ENCODE measurements at places on chromosomes 11 and 22.
A peak's percentile ranks its signal among the peaks of the same experiment; 100 is the strongest.

- no peak for DNase-seq
Measured at GRCh38 chr11:134532131-134532920, 120.3 kb upstream of the B3GAT1 start.

- no peak for DNase-seq
Measured at GRCh38 chr11:132312161-132312560, 941.7 kb downstream of the NTM start.

- DNase-seq, result no peak
Measured at GRCh38 chr11:123641495-123641840, 13.0 kb downstream of the SCN3B start.

DNA sequence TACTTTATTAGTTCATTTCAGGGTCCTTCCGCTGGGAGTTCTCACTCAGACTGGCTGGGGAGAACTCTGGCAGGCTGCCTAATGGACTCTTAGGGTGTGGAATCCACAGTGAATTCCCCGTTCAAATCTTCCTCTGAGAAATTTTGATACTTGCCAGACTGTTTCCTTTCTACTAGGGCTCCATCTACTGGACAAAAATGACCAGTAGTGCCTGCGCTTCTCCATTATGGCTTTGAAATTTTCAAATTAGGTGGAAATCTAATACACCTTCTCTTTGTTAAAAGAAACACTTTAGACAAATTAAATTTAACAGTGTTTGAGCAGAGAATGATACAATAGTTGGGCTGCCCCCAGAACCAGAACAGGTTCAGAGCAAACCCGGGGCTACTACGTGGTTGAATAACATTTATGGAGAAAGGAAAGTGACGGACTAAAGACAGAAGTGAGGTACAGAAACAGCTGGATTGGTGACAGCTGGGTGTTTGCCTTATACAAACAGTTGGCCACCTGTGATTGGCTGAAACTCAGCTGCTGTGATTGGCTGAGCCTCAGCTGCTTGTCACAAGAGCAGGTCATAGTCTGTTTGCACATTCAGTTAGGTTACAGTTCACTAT lies 52.9 kb upstream of the FDX1 start:
- no peak for DNase-seq

GRCh38 chr11:79258576-79258975 lies 182.3 kb downstream of the TENM4 start:
- DNase-seq, result no peak

- no peak for DNase-seq
Measured at GRCh38 chr11:24198481-24198880, 298.4 kb upstream of the LUZP2 start.

- DNase-seq, result no peak
Measured at GRCh38 chr22:44404341-44405020, 91.7 kb upstream of the SHISAL1 start.

DNA sequence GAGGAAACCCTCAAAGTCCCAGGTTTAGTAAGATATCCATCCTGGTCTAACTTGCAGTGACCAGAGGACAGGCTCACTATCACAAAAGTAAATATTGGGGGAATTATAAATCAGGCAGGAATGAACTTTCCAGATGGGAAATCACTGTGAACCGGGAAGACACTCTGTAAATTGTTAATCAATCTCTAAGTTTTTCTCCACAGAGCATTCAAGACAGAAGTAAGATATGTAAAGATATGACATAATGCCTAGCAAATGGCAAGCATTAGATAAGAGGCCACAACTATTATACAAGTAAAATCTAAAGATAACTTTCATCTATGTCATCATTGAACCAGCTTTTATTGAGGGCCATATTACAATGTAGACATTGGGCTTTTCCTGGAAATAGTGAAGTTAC lies 35.3 kb upstream of the LRRC4C start:
- DNase-seq, result no peak

- DNase-seq, result no peak
Measured at GRCh38 chr11:2458321-2458720, 13.5 kb downstream of the KCNQ1 start.

GRCh38 chr11:75219869-75220268 lies 20.7 kb upstream of the TPBGL start:
- DNase-seq, result no peak

GRCh38 chr11:1152316-1153104 lies 5.2 kb upstream of the MUC5AC start:
- no peak for DNase-seq

DNA sequence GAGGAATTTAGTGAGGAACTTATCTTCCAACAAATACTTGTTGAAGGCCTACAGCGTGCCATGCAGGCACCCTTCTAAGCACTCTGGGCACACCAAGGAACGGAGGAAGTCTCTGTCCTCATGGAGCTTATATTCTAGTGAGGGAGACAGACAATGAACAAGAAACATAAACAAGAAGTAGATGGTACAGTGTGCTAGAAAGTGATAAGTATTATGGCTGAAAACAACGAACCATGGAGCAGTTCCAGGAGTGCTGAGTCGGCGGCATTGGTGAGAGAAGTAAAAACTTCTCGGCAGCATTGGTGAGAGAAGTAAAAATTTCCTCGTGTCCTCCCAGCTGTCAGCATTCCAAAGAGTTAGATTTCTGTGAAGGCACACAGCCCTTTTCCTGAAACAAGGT lies 53.2 kb downstream of the FAM76B start:
- DNase-seq, result no peak

DNA sequence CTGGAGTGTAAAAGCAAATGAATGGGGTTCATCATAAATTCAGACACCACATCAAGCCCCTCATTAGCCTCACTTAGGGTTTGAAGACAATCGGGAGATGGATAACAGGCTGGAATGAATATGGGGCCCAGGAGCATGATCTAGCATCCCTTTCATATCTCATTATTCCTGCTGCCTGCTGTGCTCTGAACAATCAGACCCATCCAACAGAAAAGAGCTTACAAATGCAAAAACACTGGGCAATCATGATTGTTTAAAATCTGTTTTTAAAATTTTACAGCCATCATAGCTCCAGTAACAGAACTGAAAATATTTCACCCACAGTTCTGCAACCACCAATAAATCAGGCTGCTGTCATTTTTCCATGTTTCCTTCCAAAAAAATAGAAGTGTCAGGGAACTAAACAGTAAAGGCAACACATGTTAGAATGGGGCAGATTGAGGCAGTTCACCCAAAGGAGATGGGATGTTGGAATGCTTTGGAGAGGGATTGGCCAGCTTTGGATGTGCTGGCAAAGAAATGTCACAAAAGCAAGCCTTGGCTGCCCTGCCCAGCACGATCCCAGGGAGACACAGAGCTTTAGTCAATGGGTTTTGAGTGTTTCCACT lies 47.8 kb upstream of the BMAL1 start:
- DNase-seq, result no peak

GRCh38 chr22:35523167-35523947 lies 17.3 kb upstream of the RASD2 start:
- no peak for DNase-seq

- DNase-seq, result no peak
Measured at GRCh38 chr11:101508370-101508769, 75.4 kb downstream of the TRPC6 start.

DNA sequence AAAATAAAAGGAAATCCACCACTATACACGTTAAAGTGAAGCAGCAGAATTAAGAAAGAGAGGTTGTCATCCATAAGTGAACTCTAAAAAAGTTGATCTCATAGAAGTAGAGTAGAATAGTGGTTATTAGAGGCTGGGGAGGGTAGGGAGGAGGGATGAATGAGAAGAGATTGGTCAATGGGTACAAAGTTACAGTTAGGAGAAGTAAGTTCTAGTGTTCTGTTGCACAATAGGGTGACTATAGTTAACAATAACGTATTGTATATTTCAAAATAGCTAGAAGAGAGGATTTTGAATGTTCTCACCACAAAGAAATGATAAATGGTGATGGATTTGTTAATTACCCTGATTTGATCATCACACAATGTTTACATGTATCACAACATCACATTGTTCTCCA lies 72.0 kb downstream of the CD82 start:
- no peak for DNase-seq

DNA sequence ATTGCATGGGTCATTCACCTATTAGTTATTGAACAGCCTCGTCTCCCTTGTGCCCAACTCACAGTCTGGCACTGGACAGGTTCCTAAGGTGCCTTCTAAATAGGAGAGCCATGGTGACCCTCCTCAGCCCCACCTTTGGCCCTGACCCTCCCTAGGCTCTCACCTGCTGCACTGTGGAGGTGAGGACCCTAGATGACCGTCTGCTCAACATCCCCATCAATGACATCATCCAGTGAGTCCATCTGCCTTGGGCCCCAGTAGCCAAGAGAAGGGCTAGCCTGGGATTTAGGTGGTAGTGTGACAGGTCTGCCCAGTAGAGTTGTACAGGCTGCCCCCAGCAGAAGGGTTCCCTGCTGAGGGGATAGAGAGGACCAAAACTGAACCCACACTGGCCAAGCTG lies 13.6 kb downstream of the UCP2 start:
- no peak for DNase-seq

- DNase-seq, result peak; percentile 31
Measured at GRCh38 chr22:24230911-24231656, 13.8 kb downstream of the GGT5 start.

- no peak for DNase-seq
Measured at GRCh38 chr11:2591805-2592204, 108.0 kb downstream of the KCNQ1OT1 start.

GRCh38 chr11:69919659-69920344 lies 100.6 kb upstream of the FGF3 start:
- DNase-seq, result no peak

GRCh38 chr11:12800871-12801270 lies 126.7 kb downstream of the TEAD1 start:
- no peak for DNase-seq

- DNase-seq, result no peak
Measured at GRCh38 chr11:37105427-37105826, 507.4 kb upstream of the RAG2 start.

GRCh38 chr11:78231962-78232501 lies 43.3 kb downstream of the USP35 start:
- no peak for DNase-seq

- DNase-seq, result no peak
Measured at GRCh38 chr11:119861160-119861559, 132.2 kb upstream of the NECTIN1 start.

DNA sequence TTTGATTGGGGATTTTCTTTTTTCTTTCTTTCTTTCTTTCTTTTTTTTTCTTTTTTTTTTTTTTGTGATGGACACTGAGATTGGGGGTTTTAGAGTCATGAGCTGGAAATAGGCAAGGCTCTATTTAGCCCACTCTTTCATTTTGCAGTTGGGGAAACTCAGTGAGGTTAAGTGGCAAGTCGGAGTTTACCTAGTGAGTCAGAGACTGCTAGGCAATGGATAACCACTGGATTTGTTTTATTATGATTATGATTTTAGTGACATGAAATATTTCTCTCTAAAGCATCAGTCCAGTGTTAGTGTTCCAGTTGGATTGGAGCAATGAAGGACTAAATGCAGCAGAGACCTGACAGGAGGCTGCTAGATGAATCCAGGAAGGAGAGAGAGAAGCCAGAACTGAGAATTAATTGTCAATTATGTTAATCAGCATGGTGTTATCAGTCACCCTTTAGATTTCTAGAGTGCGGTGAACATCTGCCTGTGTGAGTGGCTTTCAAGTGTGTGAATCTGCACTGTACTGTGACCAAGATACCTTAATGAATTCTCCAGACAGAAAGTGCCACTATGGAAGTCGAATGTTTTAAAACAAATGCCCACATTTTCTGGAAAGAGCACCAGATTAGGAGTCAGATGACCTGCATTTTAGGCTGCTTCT lies 10.9 kb downstream of the BMAL1 start:
- DNase-seq, result no peak

DNA sequence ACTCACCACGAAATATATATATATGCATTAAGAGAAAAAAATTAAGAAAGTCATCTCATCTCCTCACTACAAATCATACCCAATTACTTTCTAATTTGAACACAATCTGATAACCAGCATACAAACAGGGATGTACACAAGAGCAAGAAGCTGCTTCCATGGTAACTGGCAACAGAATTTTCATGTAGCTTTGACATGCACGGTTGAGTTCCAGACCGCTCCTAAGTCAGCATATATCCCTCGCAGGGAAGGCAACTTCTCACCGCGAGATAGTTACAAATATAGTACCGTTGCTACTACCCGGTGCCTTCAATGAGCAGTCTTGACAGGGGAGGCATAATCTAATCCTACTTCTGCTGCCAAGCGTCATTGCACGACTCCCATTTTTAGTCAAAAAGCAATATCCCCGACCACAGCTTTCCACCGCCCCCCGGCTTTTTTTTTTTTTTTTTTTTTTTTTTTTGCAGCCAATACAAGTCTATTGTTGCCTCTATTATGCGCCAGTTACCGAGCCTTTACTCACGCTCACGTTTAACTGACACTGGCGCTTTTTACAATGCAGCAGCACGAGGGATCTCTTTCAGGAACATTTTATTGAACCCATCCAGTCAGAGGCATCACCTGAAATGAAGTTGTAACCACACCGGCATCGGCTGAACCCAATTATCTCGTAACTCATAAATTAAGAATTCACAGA lies 2.2 kb downstream of the CADM1 start:
- no peak for DNase-seq

DNA sequence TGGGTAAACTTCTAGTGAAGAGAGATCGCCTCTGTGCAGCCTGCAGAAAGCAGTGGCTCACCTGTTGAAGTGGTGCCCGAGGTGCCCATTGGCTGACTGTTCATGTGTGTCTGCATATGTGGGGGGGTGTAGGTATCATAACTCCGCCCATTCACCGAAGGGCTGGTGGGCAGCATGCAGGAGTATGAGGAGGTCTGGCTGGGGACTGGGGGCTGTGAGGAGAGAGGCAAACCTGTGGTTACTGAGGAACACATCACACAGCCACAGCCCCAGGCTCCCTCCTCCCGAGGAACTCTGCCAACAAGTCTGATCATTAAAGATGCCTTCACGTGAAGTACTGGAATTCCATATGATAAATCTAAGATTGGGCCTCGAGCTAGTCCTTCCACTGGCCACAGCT lies 20.5 kb downstream of the PAX6 start:
- no peak for DNase-seq

DNA sequence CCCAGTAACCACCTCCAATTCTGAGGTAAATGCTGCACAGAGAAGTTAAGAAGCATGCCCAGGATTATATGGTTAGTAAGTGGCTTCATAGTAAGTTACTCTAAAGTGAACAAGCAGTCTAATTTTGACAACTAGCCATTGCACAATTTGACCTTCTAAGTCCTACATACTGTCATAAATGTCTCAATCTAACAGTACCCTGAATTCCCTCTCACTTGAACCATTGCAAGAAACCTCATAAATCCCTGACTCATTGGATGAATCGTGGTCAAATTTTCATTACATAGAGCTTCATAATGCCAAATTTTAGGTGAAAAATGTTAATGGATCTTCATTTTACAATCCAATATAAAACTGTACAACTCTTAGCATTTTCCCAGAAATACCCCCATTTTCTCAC lies 217.3 kb upstream of the GRIA4 start:
- DNase-seq, result no peak

- no peak for DNase-seq
Measured at GRCh38 chr22:35985371-35985770, 43.3 kb downstream of the RBFOX2 start.

- DNase-seq, result peak; percentile 19
Measured at GRCh38 chr11:57459164-57460021, 935 bp upstream of the RTN4RL2 start.

- DNase-seq, result peak; percentile 43
Measured at GRCh38 chr22:37484480-37485394, 1.4 kb downstream of the MFNG start.

GRCh38 chr22:39729141-39729934 lies 158.8 kb downstream of the CACNA1I start:
- DNase-seq, result no peak

- no peak for DNase-seq
Measured at GRCh38 chr22:46444390-46444854, 93.0 kb downstream of the CELSR1 start.

GRCh38 chr11:94974178-94974577 lies 669 bp downstream of the KDM4D start:
- no peak for DNase-seq

- no peak for DNase-seq
Measured at GRCh38 chr22:29337631-29338284, 22.3 kb upstream of the RASL10A start.
